ENCODE measurements at places on chromosomes 6 and 20. TPM values are rescaled to one million over a fixed set of nuclear protein-coding genes. Genes with fewer than 3 reads are reported as not detected.

GRCh38 chr6:41732591-41733359 is 2.6 kb downstream of the TFEB start:
- H3K4me3 ChIP-seq, result peak overlapping the region; percentile 75
- H3K27ac ChIP-seq, result peak overlapping the region; percentile 86
- H3K4me1 ChIP-seq, result peaks cover 67% of the 10 kb centered on the region

DNA sequence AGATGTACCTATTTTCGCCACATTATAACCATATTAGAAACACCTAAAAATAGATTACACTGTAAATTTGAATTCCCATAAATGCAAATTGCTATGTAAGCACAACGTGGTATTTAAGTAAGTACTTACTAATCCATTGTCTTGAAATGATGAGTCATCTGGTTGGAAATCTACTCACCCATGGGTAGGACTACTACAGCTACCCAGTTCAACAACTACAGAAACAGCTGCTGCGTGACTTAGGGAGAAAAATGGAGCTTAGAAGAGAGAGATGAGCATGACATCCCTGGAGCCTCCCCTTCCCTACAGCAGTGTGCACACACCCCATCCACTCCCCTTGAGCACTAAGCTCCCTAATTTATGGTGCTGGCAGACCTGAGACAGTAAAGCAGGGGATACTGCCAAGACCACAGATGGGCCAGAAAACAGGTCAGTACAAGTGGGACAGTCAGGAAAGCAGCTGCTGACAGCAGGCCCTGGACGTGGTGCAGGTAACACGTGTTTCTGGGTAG is 26.9 kb downstream of the RRAGD start:
- no peaks in the 10 kb centered on the region for H3K4me1 ChIP-seq
- no peak for DNase-seq
- H3K4me3 ChIP-seq, result no peak overlapping the region
- no peaks in the 10 kb centered on the region for H3K36me3 ChIP-seq

DNA sequence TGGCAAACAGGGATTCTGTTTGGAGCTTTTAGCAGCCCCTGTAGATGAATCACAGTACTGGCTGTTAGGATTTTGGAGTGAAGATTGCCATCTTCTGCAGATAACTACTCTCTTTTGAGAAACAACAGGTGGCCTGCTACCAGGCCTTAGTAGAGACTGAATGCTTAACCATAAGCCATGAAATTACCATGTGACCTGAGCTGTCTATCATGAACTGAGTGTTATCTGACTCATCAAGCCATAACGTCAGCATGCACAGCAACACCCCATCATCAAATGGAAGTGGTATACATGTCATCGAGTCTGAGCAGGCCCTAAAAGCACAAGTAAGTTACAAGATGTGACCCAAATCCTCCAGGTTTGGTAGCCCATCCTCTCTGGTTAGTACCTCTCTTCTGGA is 132.6 kb downstream of the GPR63 start:
- H3K36me3 ChIP-seq, result no peaks in the 10 kb centered on the region
- no peaks in the 10 kb centered on the region for H3K27me3 ChIP-seq
- H3K4me3 ChIP-seq, result no peak overlapping the region
- H3K27ac ChIP-seq, result no peak overlapping the region
- H3K4me1 ChIP-seq, result no peaks in the 10 kb centered on the region

The CNR1 gene
- 0.89 TPM for total RNA-seq

The MYBL2 gene
- 1.2 TPM for total RNA-seq

The DNAH8 gene
- 0.03 TPM for total RNA-seq

The CALHM4 gene
- total RNA-seq, result not detected

DNA sequence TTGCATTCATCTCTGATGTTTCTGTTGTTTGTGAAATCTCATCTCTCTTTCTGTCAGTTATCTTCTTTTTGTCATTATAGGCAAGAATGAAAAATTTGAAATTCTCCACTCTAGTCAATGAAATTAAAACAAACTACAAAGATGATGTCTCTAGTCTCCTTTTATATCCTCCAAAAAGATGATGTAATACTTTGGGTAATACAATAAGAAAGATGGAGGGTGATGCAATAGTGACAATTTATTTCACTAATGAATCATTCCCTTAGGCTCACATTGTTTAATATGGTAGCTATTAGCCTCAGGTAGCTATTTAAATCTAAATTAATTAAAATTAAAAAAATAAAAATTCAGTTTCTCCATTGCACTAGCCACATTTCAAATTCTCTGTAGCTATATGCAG is 145.4 kb downstream of the UST start:
- no peaks in the 10 kb centered on the region for H3K36me3 ChIP-seq
- no peaks in the 10 kb centered on the region for H3K4me1 ChIP-seq
- no peaks in the 10 kb centered on the region for H3K27me3 ChIP-seq
- DNase-seq, result no peak
- no peak overlapping the region for H3K27ac ChIP-seq

DNA sequence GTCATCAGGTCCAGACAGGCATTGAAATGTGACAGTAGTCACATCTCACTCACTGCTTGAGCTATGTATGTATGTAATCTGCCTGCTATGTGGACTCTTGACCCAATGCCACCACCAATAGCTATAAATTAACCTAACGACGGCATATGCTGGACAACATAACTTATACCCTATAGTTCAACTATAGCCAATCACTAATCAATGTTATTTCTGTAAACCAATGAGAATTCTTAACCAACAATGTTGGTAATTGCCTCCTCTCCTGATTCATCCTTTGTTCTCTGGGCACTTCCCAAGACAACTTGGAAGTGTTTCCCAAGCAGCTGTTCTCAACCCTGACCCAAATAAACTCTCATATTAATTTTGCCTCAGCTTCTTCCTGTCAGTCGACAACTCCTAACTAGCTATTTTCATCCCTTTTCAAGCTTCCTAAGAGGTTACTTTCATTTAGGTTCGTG is 24.1 kb upstream of the SERPINB1 start:
- H3K4me1 ChIP-seq, result peaks cover 14% of the 10 kb centered on the region
- H3K27ac ChIP-seq, result no peak overlapping the region
- no peak for DNase-seq
- H3K36me3 ChIP-seq, result no peaks in the 10 kb centered on the region

Measured in T-cell (primary cell).